ENCODE measurements at places on chromosomes 1 and 21.

- no peak for DNase-seq
Measured at GRCh38 chr1:159187647-159188374, 16.4 kb downstream of the CADM3 start.

GRCh38 chr1:121444096-121444495 lies 259.3 kb downstream of the SRGAP2C start:
- DNase-seq = peak; percentile 15

- peak; percentile 29 for DNase-seq
Measured at GRCh38 chr1:226406401-226406881, 1.5 kb downstream of the PARP1 start.

DNA sequence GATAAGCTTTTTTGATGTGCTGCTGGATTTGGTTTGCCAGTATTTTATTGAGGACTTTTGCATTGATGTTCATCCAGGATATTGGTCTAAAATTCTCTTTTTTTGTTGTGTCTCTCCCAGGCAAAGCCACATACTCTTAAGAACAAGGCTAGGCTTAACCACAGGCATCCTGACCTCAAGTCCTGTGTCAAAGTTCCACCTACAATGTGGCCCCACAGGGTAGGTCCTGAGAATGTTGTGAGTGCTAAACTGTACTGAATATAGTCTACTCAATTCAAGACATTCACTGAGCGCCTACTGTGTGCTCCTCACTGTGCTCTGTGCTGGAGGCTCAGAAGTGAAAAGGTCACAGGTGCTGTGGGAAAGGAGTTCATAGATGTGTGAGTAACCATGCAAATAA lies 20.6 kb downstream of the DDAH1 start:
- no peak for DNase-seq

DNA sequence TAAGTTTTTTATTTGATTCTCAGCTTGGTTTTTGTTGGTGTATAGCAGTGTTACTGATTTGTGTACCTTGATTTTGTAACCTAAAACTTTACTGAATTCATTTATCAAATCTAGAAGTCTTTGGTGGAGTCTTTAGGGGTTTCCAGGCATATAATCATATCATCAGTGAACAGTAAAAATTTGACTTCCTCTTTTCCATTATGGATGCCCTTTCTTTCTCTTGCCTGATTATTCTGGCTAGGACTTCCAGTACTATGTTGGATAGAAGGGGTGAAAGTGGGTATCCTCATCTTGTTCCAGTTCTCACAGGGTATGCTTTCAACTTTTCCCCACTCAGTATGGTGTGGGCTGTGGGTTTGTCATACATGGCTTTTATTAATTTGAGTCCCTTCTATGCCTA lies 23.6 kb upstream of the MAB21L3 start:
- no peak for DNase-seq

DNA sequence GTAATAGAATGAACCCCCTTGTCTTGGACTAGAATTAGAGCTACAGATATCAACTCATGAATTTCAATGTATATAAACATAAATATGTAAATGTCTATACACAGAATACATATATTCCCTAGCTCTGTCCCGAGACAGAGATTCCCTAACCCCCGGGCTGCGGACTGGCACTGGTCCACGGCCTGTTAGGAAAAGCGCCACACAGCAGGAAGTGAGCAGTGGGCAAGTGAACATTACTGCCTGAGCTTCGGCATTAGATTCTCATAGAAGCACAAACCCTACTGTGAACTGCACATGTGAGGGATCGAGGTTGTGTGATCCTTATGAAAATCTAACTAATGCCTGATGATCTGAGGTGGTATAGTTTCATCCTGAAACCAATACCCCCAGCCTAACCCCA lies 51.2 kb downstream of the PIK3R3 start:
- DNase-seq = no peak
